Cerebellum (tissue), 4 donors: ENCODE measurements at places on chromosomes 16 and 17. TPM values are rescaled to one million over a fixed set of nuclear protein-coding genes. Genes with fewer than 3 reads are reported as not detected.

GRCh38 chr16:88673716-88674379 is 11.0 kb upstream of the MVD start:
- DNase-seq, result no peak

DNA sequence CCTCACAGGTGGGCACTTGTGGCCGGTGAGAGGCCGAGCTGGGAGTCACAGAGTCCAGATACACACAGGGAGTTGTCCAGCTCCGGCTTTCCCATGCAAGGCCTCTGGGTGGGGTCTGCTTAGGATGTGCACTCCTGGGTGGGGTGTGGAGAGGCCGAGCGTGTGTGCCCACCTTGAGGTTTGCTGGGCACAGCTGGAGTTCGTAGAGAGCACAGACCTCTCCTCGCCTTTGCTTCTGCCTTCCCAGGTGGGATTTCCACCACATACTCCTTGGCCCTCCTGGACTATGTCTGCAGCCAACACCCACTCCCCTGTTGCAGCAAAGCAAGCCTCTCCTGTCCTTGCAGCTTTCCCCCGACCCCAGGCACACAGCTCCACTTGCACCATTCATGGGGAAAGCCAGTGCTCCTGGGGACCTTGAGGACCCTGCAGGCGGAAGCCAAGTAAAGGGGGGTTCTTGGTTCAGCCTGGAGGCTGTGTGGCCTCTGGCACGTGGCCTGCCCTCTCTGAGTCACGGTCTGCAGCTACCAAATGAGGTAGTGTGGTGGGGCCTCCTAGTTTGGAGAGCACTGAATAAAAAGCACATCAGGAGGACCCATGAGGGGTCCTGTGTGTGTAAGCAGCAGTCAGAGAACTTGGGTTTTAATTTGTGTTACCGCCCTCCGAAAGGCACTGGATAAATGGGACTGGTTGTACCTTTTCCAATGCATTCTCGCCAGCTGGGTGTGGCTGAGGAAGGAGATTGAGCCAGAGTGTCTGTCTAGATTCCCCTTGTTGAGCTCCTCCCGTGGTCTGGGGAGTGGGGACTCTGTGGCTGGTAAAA is 31.5 kb downstream of the MPRIP start:
- no peak for DNase-seq

- DNase-seq, result no peak
Observed at GRCh38 chr17:81903896-81904599, 2.0 kb downstream of the NPB start.

- DNase-seq, result no peak
Observed at GRCh38 chr17:40554646-40555295, 10.5 kb downstream of the CCR7 start.

- no peak for DNase-seq
Observed at GRCh38 chr16:24074574-24074973, 181.6 kb upstream of the CACNG3 start.

GRCh38 chr17:82240506-82241182 is 11.8 kb downstream of the SLC16A3 start:
- DNase-seq, result no peak

- no peak for DNase-seq
Observed at GRCh38 chr17:34116306-34116705, 138.8 kb upstream of the CCL2 start.

- no peak for DNase-seq
Observed at GRCh38 chr16:27691721-27692120, 141.8 kb downstream of the KATNIP start.

DNA sequence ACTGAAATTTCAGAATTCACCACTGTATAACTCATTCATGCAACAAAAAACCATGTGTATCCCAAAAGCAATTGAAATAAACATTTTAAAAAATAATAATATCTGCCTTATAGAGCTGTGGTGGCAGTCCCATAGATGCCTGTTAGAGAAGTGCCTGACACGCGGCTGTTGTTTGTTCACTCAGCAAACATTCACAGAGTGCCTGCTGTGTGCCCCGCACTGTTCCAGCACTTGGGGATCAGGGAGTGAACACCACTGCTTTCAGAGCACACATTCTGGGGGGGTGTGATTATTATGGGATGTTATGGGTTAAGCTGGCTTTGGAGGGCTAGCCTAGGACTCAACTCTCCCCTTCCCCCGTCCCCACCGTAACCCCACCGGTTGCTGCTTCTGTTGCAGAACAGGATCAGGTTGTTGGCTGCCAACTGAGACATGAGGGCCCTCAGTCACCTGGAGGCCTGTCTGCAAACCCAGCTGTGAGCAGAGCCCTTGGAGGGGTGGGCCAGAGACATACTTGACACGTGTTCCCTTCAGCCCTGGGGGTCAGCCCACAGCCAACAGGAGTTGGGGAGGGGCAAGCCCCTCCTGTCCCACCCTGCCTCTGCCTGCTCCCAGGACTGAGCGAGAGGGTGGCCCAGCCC is 103.3 kb upstream of the CIBAR2 start:
- no peak for DNase-seq

DNA sequence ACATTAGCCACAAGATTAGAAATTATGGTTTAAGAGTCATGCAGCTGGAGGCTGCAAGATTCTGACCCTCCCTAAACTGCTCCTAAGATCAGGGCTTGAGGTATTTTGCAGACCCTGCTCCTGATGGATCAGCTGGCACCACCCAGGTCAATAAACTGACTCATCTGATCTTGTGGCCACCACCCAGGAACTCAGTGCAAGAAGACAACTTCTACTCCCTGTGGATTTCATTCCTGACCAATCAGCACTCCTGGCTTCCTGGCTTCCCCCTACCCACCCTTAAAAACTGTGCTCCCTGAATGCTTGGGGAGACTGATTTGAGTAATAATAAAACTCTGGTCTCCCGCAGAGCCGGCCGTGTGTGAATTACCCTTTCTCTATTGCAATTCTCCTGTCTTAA is 25.0 kb upstream of the MILR1 start:
- DNase-seq, result no peak

The ST6GALNAC1 gene
- total RNA-seq, result 0.36 TPM

- no peak for DNase-seq
Observed at GRCh38 chr16:2990891-2991290, 10.6 kb upstream of the PKMYT1 start.

DNA sequence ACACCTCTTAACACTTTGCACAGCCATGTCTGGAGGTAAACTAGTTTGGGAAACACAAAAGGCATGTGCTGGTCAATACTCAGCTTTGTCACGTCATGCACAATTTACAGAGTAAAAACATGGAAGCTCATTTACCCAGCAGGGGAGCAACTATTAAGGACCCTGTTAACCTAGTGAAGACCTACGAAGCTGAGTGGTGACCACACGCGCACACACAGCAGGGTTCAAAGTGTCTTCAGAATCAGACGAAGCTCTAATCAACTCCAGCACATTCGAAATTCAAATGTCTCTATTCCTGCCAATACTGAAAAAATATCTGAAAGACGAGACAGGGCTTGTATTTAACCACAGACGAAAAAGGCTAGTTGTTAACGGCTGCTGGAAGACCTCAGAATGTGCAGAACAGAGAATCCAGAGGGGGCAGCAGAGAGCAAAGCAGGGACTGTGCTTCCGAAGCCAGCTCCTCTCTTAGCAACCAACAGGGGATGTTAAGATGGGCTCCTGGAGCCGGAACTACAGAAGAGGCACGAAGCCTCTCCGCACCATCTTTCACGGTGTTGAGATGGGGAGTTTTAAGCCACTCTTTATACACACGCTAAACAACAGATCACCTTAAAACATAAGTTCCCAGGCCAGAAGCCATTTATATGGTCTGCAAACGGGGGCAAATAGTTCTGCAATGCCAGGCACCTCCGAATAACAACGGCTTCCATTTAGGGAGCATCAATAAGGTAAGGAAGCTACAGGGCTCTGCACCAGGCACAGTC is 45.7 kb downstream of the CMTM4 start:
- peak; percentile 83 for DNase-seq

GRCh38 chr16:69939821-69940585 is 11.1 kb upstream of the CLEC18A start:
- no peak for DNase-seq

GRCh38 chr16:25141648-25142047 is 30.1 kb downstream of the LCMT1 start:
- no peak for DNase-seq

DNA sequence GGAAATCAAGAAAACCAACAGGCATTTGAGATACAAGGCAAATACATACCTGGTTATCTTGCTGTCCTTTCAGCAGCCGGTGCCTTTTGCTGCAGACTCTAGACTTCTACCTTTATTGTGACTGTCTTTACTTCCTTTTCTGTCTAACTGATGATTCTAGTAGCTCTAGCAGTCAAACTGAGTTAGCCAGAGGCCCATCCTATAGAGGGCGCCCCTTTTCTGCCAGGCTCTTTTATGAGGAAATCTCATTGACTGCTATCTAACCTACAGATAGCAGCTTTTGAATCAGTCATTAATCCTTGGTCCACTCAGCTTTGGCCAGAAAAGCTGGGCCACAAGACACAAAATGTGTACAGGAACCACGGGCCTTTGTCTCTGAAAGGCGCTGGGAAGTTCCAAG is 87.5 kb upstream of the WSB1 start:
- DNase-seq, result no peak
